Stimulated activated CD8-positive, alpha-beta memory T cell treated with anti-CD3 and anti-CD28 coated beads, Interleukin-7, amount 100 ng/mL, for 1 hour (primary cell): ENCODE measurements at places on chromosomes 7 and 10.

DNA sequence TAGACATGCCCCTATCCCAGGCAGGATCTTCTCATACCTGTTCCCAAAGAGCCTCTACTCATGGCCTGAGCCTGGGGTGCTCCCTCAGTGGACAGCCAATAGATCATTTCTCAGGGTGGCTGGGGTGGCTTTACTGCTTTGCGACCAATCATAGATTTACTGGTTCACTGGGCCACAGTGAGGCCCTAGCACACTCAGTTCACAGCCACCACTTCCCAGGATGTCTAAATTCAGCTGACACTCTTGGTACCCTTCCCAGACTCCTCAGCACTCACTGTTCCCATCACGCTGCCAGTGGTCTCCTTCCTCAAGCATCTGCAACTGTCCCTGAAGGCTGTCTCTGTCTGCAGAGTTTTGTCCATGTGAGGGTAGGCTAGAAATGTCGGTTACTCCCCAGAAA, 50.6 kb downstream of the ARHGAP22 start:
- DNase-seq, result no peak

DNA sequence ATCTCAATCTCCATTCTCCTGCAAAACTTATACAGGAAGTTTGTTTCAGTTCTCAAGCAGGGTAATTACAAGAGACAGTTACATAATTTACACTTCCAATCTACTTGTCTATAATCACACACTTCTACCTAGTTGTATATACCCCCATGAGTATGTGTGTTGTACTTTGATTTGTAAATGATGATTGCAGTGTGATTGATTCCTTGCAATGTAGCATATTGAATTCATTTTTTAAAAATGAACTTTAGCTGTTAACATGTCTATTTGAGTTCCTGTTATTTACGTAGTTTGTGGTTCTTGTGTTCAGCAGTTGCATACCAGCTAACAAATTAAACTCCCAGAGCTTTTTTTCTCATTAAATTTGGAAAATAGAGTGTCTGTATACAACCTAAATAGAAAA, 102.5 kb upstream of the SAMD8 start:
- DNase-seq, result no peak

GRCh38 chr10:43057831-43058340, 19.0 kb upstream of the RET start:
- no peak for DNase-seq

DNA sequence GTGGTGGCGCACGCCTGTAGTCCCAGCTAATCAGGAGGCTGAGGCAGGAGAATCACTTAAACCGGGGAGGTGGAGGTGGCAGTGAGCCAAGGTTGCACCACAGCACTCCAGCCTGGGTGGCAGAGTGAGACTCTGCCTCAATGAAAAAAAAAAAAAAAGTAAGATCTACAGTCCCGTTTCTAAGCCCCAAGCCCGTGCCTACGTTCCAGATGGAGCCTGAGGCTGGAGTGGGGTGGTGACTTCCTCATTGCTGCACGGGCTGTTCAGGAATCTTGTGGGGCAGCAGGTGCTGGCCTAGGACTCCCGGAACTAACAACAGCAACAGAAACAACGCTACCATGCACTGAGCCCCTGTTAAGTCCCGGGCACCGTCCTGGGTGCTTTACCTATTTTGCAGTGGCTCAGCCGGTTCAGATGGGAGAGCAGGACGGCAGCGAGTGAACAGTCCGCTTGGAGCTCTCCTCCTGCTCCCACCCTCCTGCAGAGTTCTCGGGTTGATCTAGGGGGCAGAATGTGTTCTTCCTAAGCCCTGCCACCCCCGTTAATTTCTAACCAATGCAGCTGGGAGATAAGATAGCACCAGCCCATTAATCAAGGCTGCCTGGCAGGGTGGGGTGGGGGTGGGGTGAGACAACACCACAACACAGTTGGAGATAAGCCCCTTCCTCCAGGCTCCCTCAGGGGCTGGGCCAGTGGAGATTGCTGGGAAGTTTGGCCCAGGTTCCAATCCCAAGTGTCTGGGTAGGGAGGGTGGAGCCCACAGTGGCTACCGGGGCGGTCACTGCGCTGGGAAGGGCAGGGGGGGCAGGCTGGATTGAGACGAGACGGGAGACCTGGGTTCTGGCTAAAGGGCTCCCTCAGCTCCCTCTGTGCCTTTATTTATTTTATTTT, 17.0 kb upstream of the SFRP5 start:
- no peak for DNase-seq

- DNase-seq, result no peak
These were observed 447.9 kb upstream of the PFKP start for GRCh38 chr10:2619472-2619871.

GRCh38 chr7:131546126-131546525, 10.3 kb downstream of the PODXL start:
- DNase-seq, result no peak

GRCh38 chr10:123153486-123154091, 613 bp upstream of the BUB3 start:
- no peak for DNase-seq

GRCh38 chr10:13769946-13770345, 183.2 kb downstream of the PRPF18 start:
- no peak for DNase-seq

DNA sequence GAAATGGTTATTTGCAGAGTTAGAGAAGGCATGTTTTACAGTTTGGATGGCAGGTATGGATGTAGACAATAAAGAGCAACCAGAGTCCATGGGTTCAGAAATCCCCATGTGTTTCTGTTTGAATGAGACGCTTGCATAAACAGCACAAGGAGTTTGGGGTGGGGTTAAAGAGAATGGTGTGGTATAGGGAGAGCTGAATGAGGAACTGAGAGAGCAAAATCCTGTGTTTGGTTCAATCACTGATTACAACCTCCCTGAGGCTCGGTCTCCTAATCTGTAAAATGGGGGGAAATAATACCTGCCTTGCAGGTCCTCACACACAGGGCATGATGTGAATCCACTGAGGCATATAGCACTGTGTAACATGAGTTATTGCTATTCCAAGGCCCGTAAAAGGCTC, 23.7 kb downstream of the CAV1 start:
- DNase-seq, result no peak

GRCh38 chr10:113891476-113891875, 37.0 kb downstream of the NHLRC2 start:
- no peak for DNase-seq

DNA sequence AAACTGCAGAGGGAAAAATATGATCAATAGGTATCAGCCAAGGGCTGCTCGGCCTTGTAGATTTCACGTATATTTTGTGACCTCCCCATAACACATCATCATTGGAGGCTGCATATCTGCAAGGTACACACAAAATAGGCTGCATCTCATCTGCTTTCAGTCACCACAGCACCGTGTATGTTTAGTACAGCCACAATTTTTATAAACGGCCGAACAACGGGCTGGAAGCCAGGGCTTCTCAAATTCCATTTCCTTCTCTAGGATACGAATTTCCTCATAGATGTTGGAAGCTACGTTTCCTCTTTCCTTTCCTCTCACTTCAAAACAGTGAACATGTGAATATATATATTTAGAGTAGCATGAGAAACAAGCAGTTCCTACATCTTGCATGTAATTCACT, 20.2 kb upstream of the FOXK1 start:
- DNase-seq, result no peak

- no peak for DNase-seq
These were observed 46.8 kb upstream of the PDLIM1 start for GRCh38 chr10:95337423-95338160.

GRCh38 chr10:81724431-81724830, 150.6 kb upstream of the NRG3 start:
- no peak for DNase-seq

DNA sequence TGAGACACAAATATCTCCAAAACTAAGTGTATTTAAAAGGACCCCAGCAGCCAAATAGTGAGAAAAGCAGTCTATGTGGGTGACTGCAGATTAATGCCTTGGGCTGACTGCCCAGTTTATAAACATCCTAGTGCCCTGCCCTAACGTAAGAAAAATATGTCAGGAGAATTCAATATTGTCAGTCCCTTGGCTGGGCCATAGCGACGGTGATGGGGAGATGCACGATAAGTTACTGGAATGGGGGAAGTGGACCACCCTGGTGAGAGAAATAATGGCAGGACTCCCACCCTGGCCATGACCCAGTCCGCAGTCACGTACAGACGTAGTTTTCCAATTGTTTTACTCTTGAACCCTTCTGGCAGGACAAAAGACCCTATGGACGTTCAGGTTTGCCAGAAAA, 48.0 kb downstream of the JCAD start:
- no peak for DNase-seq

DNA sequence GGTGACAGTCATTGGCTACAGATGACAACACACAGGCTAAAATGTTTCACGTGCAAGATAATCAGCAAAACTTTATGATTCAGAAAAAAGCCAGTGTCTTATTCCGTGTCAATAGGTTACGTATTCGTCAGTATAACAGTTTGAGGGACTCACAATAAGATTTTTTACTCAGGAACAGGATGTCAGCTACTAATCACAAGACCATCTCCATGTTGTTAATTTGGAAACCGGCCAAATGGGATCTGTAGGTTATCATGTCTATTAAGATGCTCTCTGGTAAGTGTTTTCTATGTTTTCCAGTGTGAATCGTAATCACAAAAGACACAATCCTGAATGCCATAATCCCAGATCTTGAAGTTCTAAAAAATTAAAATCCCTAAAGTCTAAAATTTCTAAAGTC, 197.3 kb downstream of the ETV1 start:
- DNase-seq, result no peak

GRCh38 chr7:47407821-47408674, 173.9 kb downstream of the TNS3 start:
- DNase-seq, result no peak
